ENCODE measurements at places on chromosomes 11 and 22. TPM values are rescaled to one million over a fixed set of nuclear protein-coding genes. Genes with fewer than 3 reads are reported as not detected.

DNA sequence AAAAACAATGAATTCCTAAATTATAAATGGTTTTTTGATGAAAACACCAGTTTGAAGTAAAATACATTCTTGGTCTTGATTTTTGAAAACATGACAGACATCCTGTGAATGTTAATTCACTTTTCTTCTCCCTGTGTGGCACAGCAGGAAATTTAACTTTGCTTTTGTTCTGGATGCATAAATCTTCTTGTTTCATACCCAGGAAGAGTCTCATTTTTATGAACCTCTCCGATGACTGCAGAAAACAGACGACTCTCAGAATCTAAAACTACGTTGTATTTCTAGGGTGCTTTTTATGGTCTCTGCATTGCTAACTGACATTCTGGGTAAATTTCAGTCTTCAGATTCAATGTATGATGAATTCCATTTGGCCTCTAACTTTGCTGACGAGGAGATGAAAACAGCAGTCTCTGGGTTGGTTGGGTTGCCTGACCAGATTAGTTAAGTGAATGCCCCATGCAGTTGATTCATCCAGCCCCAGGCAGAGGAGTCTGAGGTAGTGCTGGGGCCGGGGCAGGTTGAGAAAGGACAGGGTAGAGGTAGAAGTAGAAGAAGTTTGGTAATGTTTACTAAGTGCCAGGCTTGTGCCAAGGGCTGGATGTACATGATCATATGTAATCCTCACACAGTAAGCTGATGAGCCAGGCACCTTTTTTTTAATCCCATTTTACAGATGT is 20.1 kb downstream of the TCP11L1 start:
- H3K4me3 ChIP-seq = no peak overlapping the region
- no peaks in the 10 kb centered on the region for H3K27me3 ChIP-seq
- no peak overlapping the region for H3K27ac ChIP-seq
- H3K36me3 ChIP-seq = peaks cover 45% of the 10 kb centered on the region
- no peaks in the 10 kb centered on the region for H3K4me1 ChIP-seq
- no peak for DNase-seq

GRCh38 chr22:25485626-25486545 is 78.6 kb upstream of the GRK3 start:
- no peak overlapping the region for H3K27ac ChIP-seq
- peaks cover 27% of the 10 kb centered on the region for H3K36me3 ChIP-seq
- H3K27me3 ChIP-seq = no peaks in the 10 kb centered on the region
- H3K4me1 ChIP-seq = no peaks in the 10 kb centered on the region

- no peak for DNase-seq
- H3K27ac ChIP-seq = no peak overlapping the region
- no peaks in the 10 kb centered on the region for H3K36me3 ChIP-seq
- peaks cover 3% of the 10 kb centered on the region for H3K4me1 ChIP-seq
- no peaks in the 10 kb centered on the region for H3K27me3 ChIP-seq
These were observed 38.9 kb upstream of the CLMP start for GRCh38 chr11:123233975-123234334.

The TECTA gene
- not detected for total RNA-seq

- H3K27me3 ChIP-seq = no peaks in the 10 kb centered on the region
- no peak for DNase-seq
- peak overlapping the region; percentile 91 for H3K4me3 ChIP-seq
- peaks cover 10% of the 10 kb centered on the region for H3K36me3 ChIP-seq
- peak overlapping the region; percentile 93 for H3K27ac ChIP-seq
- H3K4me1 ChIP-seq = peaks cover 19% of the 10 kb centered on the region
These were observed 382 bp downstream of the C11orf54 start for GRCh38 chr11:93741882-93742226.

DNA sequence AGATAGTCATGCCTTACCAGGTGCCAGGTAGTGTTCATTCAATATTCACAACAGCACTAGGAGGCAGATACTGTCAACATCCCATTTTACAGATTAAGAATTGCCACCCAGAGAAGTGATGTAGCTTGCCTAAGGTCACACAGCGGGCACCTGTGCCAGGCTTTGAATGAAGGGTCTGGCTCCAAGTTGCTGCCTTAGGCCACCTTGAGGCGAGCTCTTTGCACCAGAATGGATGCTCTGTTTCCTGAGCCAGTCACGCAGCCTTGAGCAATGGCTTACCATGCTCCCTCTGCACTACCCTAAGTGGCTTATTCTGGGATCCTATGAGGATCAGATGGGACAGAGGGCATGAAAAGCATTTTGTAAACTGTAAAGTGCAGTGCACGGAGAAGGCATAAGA is 25.1 kb upstream of the TIMP3 start:
- no peaks in the 10 kb centered on the region for H3K36me3 ChIP-seq
- no peak for DNase-seq
- no peak overlapping the region for H3K4me3 ChIP-seq

DNA sequence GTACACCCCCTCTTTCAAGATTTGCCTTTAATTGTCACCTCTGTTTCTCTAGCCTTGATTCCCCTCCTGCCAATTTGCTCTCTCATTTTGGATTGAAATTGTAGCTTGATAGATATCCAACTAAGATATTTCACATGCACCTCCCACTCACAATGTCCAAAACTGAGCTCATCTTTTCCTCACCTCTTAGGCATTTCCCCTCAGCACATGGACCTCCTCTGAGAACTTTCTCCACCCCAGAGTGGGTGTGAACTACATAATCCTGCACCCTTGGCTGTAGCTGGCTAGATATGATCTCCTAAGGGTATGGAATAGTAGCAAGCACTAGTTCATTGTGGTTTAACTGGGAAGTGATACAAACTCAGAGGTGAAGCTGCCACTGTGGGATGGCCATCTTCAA is 91.5 kb upstream of the SESN3 start:
- H3K27me3 ChIP-seq = no peaks in the 10 kb centered on the region
- DNase-seq = no peak
- H3K4me1 ChIP-seq = no peaks in the 10 kb centered on the region
- no peaks in the 10 kb centered on the region for H3K36me3 ChIP-seq
- no peak overlapping the region for H3K27ac ChIP-seq

DNA sequence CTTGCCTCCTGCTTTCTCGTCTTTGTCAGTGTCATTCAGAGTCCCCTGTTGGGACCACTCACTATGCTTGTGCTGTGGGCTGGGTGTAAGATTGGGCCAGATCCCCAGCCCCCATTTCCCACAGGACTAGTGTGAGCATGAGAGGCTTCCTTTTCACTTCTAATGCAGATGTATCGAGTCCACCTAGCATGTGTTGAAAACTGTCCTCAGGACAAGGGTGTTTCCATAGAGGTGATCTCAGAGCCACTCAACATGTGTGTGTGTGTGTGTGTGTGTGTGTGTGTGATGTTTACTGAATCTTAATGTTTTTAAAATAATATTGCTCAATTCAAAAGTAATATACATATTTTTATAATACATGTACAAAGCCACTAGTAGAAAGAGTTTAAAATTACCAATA is 11.4 kb upstream of the CD44 start:
- H3K4me3 ChIP-seq = no peak overlapping the region
- H3K27me3 ChIP-seq = no peaks in the 10 kb centered on the region
- H3K4me1 ChIP-seq = no peaks in the 10 kb centered on the region
- H3K27ac ChIP-seq = no peak overlapping the region
- DNase-seq = no peak

DNA sequence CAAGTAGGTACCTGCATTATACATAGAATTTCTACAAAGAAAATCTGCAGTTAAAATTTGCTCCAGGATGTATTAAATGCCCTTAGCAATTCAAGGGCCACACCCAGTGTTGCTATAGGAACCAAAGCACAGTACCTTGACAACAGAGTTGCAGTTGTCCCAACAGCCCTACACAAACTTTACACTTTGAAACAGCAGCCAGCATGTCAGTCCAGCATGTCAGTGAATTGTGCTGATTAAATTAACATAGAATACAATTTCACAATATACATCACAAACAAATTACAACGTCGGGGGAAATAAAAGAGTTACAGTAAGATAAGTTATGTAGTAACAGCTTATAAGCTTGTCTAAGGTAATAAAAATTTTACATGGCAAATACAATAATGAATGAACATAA is 389.2 kb downstream of the SOX6 start:
- H3K4me3 ChIP-seq = no peak overlapping the region
- H3K36me3 ChIP-seq = no peaks in the 10 kb centered on the region
- H3K27me3 ChIP-seq = no peaks in the 10 kb centered on the region
- no peak overlapping the region for H3K27ac ChIP-seq

The PLAAT3 gene
- 21.1 TPM for total RNA-seq

GRCh38 chr11:9041747-9042146 is 37.9 kb upstream of the NRIP3 start:
- no peak for DNase-seq
- no peaks in the 10 kb centered on the region for H3K27me3 ChIP-seq
- no peak overlapping the region for H3K27ac ChIP-seq

DNA sequence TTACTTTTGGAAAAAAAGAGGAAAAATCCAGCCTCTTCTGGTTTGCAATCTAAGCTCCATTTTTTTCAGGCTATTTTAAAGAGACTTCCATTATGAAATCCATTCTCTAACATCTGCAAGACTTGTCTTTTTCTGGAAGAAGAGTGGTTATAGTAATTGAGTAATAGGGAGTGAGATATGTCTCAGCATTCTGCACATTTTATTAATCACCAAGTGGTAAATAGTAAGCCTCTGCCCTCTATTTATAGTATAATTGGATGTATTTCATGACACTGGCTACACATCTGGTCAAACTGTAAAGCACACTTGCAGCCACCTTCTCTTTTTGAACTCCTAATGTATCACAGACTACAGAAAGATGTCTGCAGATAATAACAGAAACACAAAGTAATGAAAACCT is 391.1 kb downstream of the ETS1 start:
- H3K36me3 ChIP-seq = no peaks in the 10 kb centered on the region
- H3K4me3 ChIP-seq = no peak overlapping the region
- H3K27me3 ChIP-seq = no peaks in the 10 kb centered on the region
- H3K27ac ChIP-seq = no peak overlapping the region
- DNase-seq = no peak

The SERPING1 gene
- 607 TPM for total RNA-seq

The CRYBA4 gene
- not detected for total RNA-seq

GRCh38 chr11:2355000-2355644 is 22.0 kb upstream of the CD81 start:
- no peaks in the 10 kb centered on the region for H3K36me3 ChIP-seq
- H3K4me3 ChIP-seq = no peak overlapping the region
- no peak overlapping the region for H3K27ac ChIP-seq
- DNase-seq = no peak

GRCh38 chr11:108218912-108219783 is 3.3 kb downstream of the NPAT start:
- H3K4me3 ChIP-seq = no peak overlapping the region
- no peaks in the 10 kb centered on the region for H3K4me1 ChIP-seq
- H3K27ac ChIP-seq = no peak overlapping the region
- H3K27me3 ChIP-seq = no peaks in the 10 kb centered on the region
- no peaks in the 10 kb centered on the region for H3K36me3 ChIP-seq

DNA sequence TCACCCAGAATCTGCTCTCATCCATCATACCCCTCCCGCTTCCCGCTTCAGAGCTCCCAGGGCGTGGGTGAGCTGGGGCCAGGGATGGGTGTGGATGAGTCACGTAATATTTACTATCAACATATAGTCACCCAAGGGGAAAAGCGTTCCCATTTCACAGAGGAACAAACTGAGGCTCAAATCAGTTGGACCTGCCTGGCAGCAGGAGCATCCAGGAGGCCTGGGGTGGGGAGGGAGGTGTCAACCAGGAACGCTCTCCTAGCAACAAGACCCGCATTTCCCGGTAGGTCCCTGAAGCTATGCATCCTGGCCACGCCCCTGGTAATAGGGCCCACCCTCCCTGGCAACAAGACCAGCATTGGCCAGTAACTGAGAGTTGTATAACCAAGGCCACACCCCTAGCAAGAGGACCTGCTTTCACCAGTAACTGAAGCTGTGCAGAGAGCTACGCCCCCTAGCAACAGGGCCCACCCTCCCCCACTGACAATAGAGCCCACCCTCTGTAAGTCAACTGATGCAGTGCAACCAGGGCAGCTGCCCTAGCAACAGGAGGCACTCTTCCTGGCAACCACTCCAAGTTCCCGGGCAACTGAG is 32.7 kb upstream of the TXNRD2 start:
- H3K4me1 ChIP-seq = no peaks in the 10 kb centered on the region
- H3K27ac ChIP-seq = peak overlapping the region; percentile 28
- no peak overlapping the region for H3K4me3 ChIP-seq
- no peak for DNase-seq

DNA sequence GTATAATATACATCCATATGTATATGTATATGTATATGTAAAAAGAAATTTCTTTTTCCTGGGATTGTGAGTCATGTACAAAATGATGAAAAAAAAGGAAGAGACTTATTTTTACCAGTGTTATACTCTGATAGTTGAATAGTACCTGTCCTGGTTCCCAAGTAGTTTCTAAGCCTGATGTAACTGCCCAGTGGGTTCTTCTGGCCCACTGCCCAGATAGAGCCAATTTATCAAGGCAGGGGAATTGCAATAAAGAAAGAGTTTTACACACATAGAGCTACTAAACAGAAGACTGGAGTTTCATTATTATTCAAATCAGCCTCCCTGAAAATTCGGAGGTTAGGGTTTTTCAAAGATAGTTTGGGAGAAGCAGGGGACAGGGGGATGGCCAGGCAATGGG is 29.1 kb upstream of the NARS2 start:
- no peaks in the 10 kb centered on the region for H3K27me3 ChIP-seq
- no peak for DNase-seq

DNA sequence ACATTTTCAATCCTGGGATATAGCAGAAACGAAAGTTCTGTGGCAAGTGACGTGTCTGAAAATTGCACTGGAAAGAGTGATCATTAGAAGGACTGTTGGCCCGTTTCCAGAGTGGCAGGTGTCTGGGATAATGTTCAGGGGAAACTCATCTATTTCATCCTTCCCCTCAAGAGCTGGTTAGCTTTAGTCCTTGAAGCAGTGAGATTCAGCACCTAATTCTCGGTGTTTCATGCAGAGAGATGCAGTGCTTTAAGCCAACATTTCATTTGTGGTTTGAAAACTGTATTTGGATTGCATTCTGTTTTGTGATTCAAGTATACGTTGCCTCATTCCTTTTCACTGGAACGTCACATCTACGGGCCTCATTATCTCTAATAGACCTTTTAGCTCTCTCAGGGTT is 205.0 kb upstream of the RAG2 start:
- no peaks in the 10 kb centered on the region for H3K27me3 ChIP-seq
- DNase-seq = no peak
- H3K27ac ChIP-seq = no peak overlapping the region
- H3K4me3 ChIP-seq = no peak overlapping the region

The MPST gene
- 113 TPM for total RNA-seq

The NFRKB gene
- total RNA-seq = 6.9 TPM

The RAB36 gene
- total RNA-seq = 1.8 TPM

The OSBP gene
- 16.7 TPM for total RNA-seq

All from ascending aorta (tissue), 2 donors.